Hepatocyte (in vitro differentiated cells): ENCODE measurements at places on chromosomes 7 and 10. TPM values are rescaled to one million over a fixed set of nuclear protein-coding genes. Genes with fewer than 3 reads are reported as not detected.

ATP6V0E2 gene
- 25.6 and 28.1 TPM in 2 replicates for polyA plus RNA-seq

- no peak overlapping the region for H3K27ac ChIP-seq
- H3K4me1 ChIP-seq, result no peaks in the 10 kb centered on the region
- no peaks in the 10 kb centered on the region for H3K27me3 ChIP-seq
- no peak overlapping the region for H3K4me3 ChIP-seq
- no peak for DNase-seq
- no peaks in the 10 kb centered on the region for H3K36me3 ChIP-seq
These were observed 288.0 kb upstream of the SEMA3C start for GRCh38 chr7:81206667-81207360.

KCNH2 gene
- 9.1 and 11.3 TPM in 2 replicates for polyA plus RNA-seq

DNA sequence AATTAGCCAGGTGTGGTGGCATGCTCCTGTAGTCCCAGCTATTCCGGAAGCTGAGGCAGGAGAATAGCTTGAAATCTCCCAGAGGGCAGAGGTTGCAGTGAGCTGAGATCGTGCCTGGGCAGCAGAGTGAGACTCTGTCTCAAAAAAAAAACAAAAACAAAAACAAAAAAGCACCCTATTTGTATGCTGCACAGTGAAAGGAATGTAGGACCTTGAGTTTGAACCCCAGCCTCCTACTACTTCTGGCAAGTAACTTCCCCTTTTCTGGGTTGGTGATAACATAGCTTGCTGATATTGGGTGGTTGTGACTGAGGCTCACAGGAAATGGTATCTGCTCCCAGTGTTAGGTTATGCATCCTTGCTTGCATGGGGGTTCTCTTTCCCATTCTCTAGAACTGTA, 205.3 kb downstream of the BUB3 start:
- no peak for DNase-seq
- no peaks in the 10 kb centered on the region for H3K36me3 ChIP-seq
- H3K4me1 ChIP-seq, result no peaks in the 10 kb centered on the region
- peaks cover 3% of the 10 kb centered on the region for H3K27me3 ChIP-seq
- H3K4me3 ChIP-seq, result no peak overlapping the region

- H3K4me1 ChIP-seq, result no peaks in the 10 kb centered on the region
- H3K27me3 ChIP-seq, result no peaks in the 10 kb centered on the region
- no peak overlapping the region for H3K4me3 ChIP-seq
- no peaks in the 10 kb centered on the region for H3K36me3 ChIP-seq
- DNase-seq, result peak; percentile 52
- no peak overlapping the region for H3K27ac ChIP-seq
These were observed 25.6 kb downstream of the TMEM196 start for GRCh38 chr7:19747740-19748339.

ANKRD1 gene
- polyA plus RNA-seq, result 43.4 and 49.5 TPM in 2 replicates

DNA sequence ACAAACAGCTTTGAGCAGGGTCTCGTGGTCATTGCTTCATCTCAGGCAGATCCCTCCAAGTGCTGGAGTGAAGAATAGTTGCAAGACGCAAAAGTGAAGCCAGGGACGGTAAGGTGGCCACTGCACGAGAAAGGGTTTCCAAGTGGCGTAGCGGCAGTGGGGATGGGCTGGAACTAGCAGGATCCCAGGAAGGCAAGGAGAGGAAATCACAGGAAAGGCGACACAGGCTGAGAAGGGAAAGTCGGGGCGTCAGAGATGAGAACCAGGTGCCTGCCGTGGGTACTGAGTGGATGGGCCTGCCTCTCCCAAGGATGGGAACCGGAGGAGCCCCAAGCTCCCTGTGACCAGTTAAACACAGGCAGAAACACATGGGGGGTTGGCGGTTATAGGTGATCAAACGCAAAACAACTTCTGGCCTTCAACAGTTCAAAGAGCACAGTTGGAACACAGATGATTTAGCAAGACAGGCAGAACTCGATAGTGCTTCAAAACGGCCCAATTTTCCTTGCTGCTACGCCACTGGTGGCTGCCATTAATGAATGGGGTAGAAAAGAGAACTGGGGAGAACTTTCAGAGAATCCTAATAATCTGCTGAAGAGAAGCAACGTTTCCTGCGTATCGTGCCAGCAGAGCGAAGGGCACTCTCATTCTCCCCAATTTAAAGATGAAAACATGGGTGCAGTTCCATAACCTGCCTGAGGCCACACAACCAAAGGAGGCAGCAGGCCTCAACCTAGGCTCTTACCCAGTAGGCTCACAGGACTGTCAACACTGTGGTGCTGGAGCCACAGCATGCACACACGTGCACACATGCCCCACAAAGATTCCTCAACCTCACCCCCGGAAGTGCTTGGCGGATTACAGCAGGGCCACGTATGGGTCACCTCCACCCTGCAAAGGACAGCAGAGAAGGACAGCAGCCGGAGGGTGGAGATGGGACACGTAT, 61.9 kb downstream of the MAD1L1 start:
- no peak overlapping the region for H3K4me3 ChIP-seq
- no peaks in the 10 kb centered on the region for H3K27me3 ChIP-seq
- no peaks in the 10 kb centered on the region for H3K36me3 ChIP-seq
- no peak overlapping the region for H3K27ac ChIP-seq
- DNase-seq, result no peak

SEMA4G gene
- polyA plus RNA-seq, result 28.6 and 38.9 TPM in 2 replicates

DNA sequence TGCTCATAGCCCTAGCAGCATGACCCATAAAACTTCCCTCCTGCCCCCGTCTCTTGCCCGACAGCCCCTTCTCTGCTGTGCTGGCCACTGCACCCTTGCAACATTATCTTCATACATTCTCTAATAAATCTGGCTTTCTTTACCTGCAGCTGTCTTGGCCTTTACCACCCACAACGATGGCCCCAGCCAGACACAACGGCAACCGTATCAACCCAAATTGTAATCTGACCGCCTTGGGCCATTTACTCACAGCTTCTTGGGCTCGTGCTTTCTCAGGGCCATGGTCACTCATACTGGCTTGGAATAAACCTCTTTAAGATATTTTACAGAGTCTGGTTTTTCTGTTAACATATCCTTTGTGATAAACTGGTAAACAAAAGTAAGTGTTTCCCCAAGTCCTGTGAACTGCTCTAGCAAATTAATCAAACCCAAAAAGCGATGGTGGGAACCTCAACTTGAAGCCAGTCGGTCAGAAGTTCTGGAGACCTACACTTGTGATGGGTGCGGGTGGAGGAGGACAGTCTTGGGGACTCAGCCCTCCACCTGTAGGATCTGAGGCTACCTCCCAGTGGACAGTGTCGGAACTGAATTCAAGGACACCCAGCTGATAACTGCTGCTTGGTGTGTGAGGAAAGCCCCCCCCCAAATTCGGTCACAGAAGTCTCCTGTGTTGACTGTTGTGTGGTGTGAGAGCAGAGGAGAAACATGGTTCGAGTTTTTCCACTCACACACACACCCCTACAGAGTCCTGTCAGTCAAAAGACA, 87.6 kb upstream of the ATP6V0A4 start:
- no peak for DNase-seq
- H3K36me3 ChIP-seq, result no peaks in the 10 kb centered on the region
- no peak overlapping the region for H3K27ac ChIP-seq
- H3K4me1 ChIP-seq, result peaks cover 9% of the 10 kb centered on the region
- H3K27me3 ChIP-seq, result no peaks in the 10 kb centered on the region

SAMD9L gene
- polyA plus RNA-seq, result 1.5 and 3.4 TPM in 2 replicates

DNA sequence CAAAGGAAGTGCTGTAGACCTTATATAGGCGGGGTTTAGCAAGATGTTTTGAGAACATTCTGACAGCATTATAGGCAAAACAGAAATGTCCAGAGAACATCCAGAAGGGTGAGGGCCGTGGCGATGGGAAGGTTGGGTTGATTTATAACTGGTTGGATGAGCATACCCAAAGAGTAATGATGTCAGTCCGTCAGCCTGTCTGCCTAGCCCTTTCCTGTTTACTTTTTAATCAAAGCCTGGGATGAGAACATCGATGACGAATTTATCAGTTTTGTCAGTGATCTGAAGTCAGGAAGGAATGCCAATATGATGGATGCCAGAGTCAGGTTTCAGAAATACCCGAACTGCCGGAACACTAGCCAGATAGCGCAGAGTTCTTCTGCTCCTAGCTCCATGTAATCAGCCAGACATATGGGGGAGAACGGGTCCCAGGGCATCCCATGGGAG, 33.8 kb upstream of the TRIM8 start:
- no peaks in the 10 kb centered on the region for H3K36me3 ChIP-seq
- no peak overlapping the region for H3K4me3 ChIP-seq
- no peak overlapping the region for H3K27ac ChIP-seq
- DNase-seq, result no peak
- peaks cover 16% of the 10 kb centered on the region for H3K4me1 ChIP-seq

PNLIPRP3 gene
- polyA plus RNA-seq, result 0.46 TPM in 1 of 2 replicates, not detected in the other

DNA sequence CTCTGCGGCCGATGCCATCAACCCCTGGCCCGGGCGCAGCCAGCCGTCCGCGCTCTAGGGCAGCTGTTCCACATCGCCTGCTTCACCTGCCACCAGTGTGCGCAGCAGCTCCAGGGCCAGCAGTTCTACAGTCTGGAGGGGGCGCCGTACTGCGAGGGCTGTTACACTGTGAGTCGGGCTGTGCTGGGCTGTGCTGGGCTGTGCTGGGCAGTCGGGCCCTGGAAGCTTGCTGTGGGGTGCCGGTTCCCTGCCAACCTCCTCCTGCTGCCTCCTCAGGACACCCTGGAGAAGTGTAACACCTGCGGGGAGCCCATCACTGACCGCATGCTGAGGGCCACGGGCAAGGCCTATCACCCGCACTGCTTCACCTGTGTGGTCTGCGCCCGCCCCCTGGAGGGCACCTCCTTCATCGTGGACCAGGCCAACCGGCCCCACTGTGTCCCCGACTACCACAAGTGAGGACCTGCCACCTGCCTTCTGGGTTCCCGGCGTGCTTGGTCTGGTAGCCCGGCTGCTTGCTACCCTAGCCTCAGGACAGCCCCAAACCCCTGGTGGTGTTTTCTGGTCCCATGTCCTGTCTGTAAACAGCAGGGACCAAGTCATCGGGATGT, 7.5 kb downstream of the ZYX start:
- H3K27ac ChIP-seq, result no peak overlapping the region
- DNase-seq, result no peak
- no peaks in the 10 kb centered on the region for H3K27me3 ChIP-seq
- peaks cover 45% of the 10 kb centered on the region for H3K4me1 ChIP-seq

- H3K27ac ChIP-seq, result no peak overlapping the region
- H3K4me1 ChIP-seq, result no peaks in the 10 kb centered on the region
- H3K4me3 ChIP-seq, result no peak overlapping the region
- H3K27me3 ChIP-seq, result no peaks in the 10 kb centered on the region
- no peak for DNase-seq
- no peaks in the 10 kb centered on the region for H3K36me3 ChIP-seq
These were observed 160.2 kb upstream of the UNC5B start for GRCh38 chr10:71052076-71052660.

DNA sequence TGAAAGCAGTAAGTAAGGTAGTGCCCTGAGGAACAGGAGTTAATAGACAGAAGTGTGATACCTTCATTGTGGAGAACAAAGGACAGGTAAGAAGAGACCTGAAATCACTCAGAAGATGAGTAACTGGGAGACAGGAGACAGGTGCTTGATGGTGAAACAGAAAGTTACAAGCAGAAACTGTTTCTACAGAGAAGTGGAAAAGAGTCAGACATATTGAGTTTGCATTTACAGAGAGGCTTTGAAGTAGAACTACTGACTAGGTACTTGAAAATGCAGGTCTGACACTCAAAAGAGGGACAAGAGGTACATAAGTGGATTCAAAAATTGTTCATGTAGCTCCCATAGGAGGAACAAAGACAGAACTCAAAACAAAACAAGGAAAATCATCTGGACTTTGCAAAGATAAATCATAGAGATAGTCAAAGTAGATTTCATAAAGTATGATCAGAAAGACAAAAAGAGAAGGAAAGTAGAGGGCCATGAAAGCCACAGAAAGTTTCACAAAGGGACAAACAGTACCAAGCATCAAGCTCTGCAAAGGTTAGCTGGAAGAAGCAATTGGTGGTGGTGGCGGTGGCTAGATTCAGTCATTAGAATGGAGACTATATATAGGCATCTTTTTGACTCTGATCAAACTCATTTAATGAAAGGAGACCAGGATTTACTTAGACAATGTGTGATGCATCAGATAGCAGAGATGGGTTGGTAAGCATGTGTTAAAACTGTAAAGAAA, 198.4 kb downstream of the PCLO start:
- H3K4me3 ChIP-seq, result no peak overlapping the region
- no peaks in the 10 kb centered on the region for H3K4me1 ChIP-seq
- DNase-seq, result no peak
- H3K36me3 ChIP-seq, result no peaks in the 10 kb centered on the region
- H3K27me3 ChIP-seq, result no peaks in the 10 kb centered on the region

FKBP9 gene
- polyA plus RNA-seq, result 81.5 and 88.8 TPM in 2 replicates

DNA sequence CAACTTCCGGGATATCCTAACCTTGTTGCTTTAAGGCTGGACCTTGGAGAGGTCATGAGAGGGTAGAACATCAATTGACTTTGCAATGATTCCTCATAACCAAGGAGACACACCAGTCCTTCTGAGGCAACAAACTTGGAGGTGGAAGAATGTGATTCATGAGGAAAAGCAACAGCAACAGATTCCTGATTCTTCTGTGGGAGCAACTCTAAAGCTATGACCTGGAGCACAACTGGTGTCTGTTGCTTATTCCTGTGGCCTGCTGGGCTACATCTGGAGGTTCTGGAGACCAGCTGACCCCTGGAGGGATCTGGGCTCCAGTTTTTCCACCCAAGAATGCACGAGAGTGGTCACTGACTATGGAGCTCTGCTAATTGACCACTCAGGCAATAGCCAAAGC, 116.6 kb downstream of the CREB5 start:
- H3K27me3 ChIP-seq, result peaks cover 2% of the 10 kb centered on the region
- DNase-seq, result no peak
- H3K36me3 ChIP-seq, result no peaks in the 10 kb centered on the region

IRF5 gene
- 0.55 TPM in 1 of 2 replicates, not detected in the other for polyA plus RNA-seq

GRCh38 chr10:127198307-127198706, 1.9 kb upstream of the INSYN2A start:
- H3K36me3 ChIP-seq, result no peaks in the 10 kb centered on the region
- no peak for DNase-seq
- peaks cover 11% of the 10 kb centered on the region for H3K4me1 ChIP-seq
- no peak overlapping the region for H3K4me3 ChIP-seq
- no peak overlapping the region for H3K27ac ChIP-seq

CTTNBP2 gene
- polyA plus RNA-seq, result 7.9 and 9.1 TPM in 2 replicates

GRCh38 chr10:25080880-25081581, 64.6 kb downstream of the THNSL1 start:
- no peak overlapping the region for H3K4me3 ChIP-seq
- H3K27me3 ChIP-seq, result no peaks in the 10 kb centered on the region
- H3K36me3 ChIP-seq, result no peaks in the 10 kb centered on the region
- H3K4me1 ChIP-seq, result peaks cover 34% of the 10 kb centered on the region

TAS2R41 gene
- not detected in 2 replicates for polyA plus RNA-seq

DNA sequence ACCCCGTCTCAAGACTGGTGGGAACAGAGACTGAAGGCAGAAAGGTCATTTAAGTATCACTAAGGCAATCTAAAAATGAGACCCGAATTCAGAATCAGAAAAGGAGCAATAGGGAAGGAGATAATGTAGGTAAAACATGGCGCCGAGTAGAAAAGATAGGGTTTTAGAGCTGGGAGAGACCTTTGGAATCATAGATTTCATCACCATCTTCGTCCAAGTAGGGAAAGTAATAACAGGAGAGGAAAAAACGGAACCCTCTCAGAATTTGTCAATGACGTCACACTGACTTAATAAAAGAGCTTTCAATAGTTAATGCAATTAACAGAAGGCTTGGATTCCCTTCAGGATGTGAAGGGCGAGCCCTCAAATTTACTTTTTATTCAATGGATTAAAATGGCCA, 1.0 kb upstream of the UBN2 start:
- H3K27ac ChIP-seq, result peak overlapping the region; percentile 90
- H3K4me3 ChIP-seq, result peak overlapping the region; percentile 45
- no peaks in the 10 kb centered on the region for H3K36me3 ChIP-seq
- H3K4me1 ChIP-seq, result peaks cover 18% of the 10 kb centered on the region
- no peaks in the 10 kb centered on the region for H3K27me3 ChIP-seq
- DNase-seq, result peak; percentile 5

AKR1C2 gene
- 35.0 and 51.7 TPM in 2 replicates for polyA plus RNA-seq

GRCh38 chr10:3787016-3787400, 2.0 kb upstream of the KLF6 start:
- H3K4me1 ChIP-seq, result peaks cover 8% of the 10 kb centered on the region
- no peak overlapping the region for H3K4me3 ChIP-seq
- no peaks in the 10 kb centered on the region for H3K36me3 ChIP-seq
